ENCODE measurements at places on chromosomes 6 and 20.

GRCh38 chr20:32203356-32204204 is 4.0 kb downstream of the PLAGL2 start:
- no peak for DNase-seq

DNA sequence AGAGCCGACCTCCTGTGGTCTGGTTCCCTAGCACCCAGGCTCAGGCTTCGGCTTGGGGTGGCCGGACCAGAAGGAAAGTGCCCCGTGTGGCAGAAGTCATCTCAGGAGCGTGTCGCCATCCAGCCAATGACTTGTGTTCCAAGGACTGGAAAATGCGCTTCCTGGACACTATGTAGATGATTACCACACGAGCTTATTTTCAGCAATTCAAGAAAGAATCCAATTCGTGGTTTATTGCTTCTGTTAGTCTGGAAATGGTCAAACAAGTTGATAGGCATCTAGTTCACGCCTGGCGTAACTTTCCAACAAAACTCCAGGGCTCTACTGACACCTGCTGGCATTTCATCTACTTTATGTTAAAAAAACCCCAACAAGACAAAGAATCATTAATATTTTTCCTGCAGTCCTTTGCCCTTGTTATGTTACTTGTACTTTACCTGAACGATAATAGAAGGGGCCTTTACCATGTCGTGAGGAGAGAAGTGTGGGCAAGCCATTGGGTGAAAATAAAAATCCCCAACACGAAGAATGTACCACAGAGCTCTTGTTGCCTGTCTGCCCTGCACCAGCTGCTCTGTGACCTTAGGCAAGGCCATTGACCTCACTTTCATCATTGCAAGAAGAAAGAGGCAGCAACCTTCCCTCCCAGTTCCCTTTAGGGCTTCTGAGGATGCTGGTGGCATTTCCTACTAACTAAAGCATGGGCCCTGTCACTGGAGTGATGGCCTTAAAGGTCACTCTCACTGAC is 154.7 kb upstream of the LAMP5 start:
- peak; percentile 26 for DNase-seq

DNA sequence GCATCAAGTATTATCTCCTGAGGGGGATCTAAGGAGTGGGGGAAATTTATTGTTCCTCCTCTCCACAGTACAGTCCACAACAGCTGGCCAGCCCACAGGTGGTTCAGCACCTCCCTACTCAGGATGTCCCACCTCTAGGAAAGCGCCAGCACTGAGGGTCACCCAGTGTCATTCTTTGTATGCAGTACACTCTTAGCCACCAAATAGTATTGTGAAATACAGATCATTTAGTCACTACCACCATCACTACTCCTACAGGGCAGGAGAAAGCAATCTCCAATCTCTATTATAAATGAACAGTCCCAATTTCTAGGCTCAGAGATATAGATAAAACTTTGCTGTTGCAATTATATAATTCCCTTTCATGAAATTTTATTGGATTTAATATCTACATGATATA is 6.3 kb upstream of the ZNF76 start:
- no peak for DNase-seq

DNA sequence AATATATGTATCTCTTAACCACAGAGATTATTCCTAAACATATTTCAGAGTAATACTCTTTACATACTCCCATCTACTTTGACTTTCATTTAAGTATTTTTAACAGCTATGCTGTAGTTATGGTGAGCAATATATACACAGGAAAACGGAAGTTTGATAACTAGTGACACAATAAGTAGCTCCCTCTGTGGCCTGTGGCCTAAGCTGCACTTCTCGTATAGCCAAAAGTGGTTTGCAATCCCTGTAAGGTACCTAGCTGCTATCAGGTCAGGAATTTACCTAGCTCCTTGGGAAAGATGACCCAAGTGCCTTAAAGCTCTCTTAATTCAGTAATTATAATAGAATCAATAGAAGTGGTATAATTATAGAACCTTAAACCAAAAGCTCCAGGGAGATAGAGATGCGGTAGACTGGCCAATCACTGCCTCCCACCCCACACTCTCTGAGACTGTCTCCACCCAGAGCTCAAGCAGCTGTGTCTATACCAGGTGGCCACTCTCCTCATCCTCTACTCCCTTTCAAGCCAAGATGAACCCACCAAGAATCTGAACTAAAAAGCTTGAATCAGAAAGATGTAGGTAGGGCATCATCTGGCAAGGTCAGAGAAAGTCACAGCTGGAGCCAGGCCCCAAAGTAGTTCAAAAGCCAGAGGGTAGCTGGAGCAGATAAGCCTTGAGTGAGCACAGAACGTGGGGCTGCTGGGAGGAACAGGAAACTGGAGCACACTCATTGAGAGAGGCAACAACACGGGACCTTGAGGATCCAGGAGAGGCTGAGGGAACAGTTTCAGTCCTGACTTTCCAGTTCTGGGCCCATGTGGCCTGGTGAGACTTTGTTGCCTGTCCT is 84.9 kb upstream of the ASF1A start:
- no peak for DNase-seq

DNA sequence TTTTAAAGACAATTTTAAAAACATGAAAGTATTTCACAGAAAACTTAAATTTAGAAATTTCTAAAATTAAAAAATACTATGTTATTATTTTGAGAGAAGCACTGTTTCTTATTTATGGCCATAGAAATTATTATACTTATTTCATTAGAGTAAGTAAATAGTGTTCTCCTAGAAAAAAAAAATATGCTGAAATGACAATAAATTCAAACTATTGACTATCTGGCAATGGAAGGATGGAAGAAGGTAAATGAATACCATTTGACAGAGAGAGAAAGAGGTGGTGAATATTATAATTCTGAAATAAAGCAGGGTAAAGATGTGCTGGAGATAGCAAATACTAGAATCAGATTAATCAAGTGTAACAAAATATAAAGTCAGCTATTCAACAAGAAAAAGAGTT is 294.8 kb downstream of the PTPRK start:
- DNase-seq: no peak

DNA sequence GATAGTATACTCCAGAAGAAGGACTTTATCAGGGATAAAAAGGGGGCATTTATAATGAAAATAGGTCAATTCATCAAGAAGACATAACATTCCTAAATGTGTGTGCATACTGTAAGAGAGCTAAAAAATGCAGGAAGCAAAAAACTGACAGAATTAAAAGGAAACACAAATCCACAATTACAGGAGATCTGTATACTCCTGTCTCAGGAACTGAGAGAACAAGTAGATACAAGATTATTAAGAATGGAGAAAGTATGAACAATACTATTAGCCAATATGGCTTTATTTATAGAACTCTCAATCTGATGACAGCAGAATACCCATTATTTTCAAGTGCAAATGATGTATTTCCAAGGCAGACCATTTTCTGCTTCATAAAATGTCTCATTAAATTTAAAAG is 167.7 kb upstream of the BMP5 start:
- no peak for DNase-seq

DNA sequence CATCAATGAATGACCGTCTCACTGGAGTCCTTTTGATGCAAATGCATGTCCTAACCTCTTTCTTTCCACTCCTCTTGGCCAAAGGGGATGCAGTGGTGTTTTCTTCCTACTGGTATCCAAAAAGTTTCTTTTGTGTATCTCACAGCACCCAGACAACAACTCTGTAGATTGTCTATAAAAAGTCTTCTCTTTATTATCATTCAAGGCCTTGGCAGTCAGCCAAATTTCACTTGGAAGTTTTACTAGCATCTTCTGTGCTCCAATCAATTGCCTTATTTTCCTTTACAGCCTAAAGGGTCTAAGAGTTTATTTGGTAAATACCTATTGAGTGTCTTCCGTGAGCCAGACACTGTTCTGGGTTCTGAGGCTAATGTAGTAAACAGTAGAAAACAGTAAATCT is 150.2 kb upstream of the RNF217 start:
- no peak for DNase-seq

- DNase-seq: no peak
Observed at GRCh38 chr6:139325125-139325524, 33.3 kb upstream of the TXLNB start.

- no peak for DNase-seq
Observed at GRCh38 chr6:43707269-43707668, 19.7 kb upstream of the MRPS18A start.

DNA sequence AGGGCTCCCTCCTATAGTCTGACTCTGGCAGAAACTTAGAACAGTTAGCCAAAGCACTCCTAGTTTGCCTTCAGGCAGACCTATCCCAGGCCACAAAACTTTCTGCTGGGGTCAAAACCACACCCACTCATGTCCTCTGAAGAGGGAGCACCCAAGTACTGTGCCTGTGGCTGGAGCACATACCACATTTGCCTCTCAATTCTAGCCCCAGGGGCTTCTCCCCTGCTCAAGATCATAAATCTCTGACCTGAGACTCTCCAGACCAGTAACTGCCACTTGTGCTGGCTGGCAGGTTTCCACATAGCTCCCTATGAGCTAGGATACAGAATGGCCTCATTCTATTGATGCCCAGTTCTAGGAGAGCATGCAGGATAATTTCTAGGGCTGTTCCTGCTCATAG is 781.0 kb downstream of the EYS start:
- DNase-seq: no peak

- no peak for DNase-seq
Observed at GRCh38 chr6:11805259-11806053, 26.9 kb upstream of the ADTRP start.

DNA sequence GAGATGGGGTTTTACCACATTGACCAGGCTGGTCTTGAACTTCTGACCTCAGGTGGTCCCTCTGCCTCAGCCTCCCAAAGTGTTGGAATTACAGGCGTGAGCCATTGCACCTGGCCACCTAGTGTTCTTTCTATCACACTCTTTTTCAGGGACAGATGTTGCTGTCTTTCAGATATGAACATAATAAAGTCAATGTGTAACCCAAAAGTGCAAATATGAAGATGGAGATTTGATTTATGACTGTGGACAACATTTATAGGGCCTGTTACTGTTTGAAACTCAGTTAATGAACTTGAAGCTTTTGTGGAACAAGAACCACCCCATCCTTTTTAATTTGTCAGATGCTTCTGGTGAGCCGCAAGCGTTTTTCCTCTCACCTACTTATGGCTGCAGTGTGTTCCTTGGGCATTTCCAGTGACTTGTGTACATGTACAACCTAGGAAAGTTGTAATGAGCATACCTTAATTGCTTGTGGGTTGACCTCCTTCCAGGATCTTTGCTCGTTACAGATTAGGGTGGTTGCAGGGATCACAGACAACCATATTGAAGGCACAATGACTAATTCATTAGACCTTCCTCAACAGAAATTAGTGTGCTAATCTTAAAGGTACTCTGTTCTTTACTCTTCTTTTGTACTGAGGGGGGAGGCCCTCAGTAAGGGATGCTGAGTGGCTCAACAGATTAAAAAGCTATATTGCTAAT is 6.8 kb downstream of the TBPL1 start:
- no peak for DNase-seq

DNA sequence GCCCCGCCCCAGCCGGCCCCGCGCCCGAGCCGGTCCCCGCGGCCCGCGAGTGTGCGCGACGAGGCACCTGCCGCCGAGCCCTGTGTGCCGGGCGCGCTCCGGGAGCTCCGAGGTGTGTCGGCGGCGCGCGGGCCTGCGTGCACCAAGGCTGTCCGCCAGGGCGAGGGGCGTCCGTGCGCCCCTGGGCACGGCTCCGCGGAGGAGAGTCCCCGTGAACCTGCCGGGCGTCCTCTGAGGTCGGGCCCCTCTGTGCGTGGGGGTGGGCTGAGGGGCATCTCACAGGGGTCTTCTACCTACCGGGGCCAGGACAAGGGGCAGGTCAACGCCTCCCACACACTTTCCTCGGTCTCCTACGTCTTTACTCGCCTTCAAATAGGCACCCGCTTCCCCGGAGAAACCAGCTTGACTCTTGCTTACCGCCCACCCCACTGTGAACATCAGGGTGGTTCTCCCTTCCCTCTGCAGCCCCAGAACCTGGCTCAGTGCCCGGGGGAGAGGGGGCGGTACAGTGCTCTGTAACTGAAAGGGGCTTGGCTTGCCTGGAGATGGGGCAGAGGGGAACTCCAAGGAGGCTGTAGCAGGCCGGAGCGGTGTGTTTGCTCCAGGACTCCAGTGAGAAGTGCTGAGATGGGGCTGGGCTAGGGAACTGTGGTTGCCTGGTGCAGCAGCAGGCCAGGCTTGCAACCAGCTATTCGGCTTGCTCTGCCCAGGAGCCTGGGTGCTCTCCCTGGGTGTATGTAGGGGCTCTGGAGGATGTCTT is at the start of gene SAMD10:
TSS of gene SAMD10 (minus strand) at position 86 of the 760 bp plus-strand sequence. CDS start 175 bp downstream, outside the sequence.
- DNase-seq: peak; percentile 54

DNA sequence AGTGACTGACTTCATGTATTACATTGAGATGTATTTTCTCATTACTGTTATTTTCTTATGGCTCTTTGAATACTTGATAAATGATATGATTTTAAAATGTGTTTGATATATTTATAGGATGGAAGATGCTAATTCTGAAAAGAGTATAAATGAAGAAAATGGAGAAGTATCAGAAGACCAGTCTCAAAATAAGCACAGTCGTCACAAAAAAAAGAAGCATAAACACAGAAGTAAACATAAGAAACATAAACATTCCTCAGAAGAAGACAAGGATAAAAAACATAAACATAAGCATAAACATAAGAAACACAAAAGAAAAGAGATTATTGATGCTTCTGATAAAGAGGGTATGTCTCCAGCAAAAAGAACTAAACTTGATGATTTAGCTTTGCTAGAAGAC is 47.5 kb downstream of the FAM217A start:
- DNase-seq: no peak

DNA sequence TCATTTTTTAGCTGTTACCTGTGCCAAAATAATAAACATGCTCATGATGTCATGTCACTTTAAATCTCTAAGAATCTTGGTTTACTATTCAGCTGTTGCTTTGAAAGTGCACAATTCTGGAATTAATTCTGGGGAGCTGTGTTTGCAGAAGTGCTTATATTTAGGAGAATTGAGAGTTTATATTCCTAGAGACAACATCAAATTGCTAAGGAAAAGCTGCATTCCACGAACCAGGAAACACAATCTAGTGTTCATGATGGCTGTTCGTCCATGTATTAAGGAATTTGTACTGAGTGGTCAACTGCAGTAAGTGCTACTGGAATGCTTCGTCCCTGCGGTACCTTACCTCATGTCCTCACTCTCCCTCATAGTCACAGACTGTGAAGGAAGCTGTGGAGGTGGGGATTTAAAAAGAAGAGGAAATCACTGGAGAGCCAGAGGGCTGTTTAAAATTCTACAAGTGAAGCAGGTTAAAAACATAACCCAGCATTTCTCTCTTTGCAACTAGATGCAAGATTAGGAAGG is 161.0 kb downstream of the TRMT11 start:
- no peak for DNase-seq

DNA sequence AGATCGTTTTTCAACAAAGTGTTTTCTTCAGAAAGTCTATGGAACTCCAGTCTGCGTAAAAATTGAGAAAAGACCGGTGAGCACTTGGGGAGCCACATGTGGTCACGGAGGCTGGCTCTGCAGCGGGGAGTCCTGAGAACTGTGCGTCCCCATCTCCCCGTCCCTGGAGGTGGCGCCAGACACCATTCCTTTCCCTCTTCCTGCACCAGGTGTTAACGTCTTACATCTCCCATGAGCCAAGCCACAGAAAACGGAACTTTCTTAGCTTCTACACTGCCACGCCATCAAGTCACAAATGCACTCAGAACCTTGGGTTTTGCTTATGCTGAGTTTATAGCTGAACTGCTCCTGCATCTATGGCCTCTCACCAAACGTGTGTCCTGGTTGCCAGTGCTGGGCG is 62.6 kb downstream of the GINS1 start:
- DNase-seq: no peak

- DNase-seq: no peak
Observed at GRCh38 chr20:59431014-59431413, 130.6 kb downstream of the EDN3 start.
